ENCODE measurements at places on chromosomes 4 and X. TPM values are rescaled to one million over a fixed set of nuclear protein-coding genes. Genes with fewer than 3 reads are reported as not detected.

The FAAH2 gene
- 0.54 TPM for total RNA-seq

The S100G gene
- not detected for total RNA-seq

The NPY2R gene
- 0.02 TPM for total RNA-seq

The BEX5 gene
- total RNA-seq: not detected

The TLR3 gene
- 0.44 TPM for total RNA-seq

The AMBN gene
- total RNA-seq: not detected

The IDH3G gene
- 65.9 TPM for total RNA-seq

The FRG2 gene
- not detected for total RNA-seq

The MAGEA2B gene
- not detected for total RNA-seq

The PABPC1L2A gene
- total RNA-seq: not detected

The DAPP1 gene
- not detected for total RNA-seq

The TXK gene
- 0.16 TPM for total RNA-seq

The DGAT2L6 gene
- total RNA-seq: not detected

The GABRB1 gene
- not detected for total RNA-seq

The USP26 gene
- not detected for total RNA-seq

The RADX gene
- 0.06 TPM for total RNA-seq

The SAT1 gene
- total RNA-seq: 395 TPM

The ARMCX4 gene
- total RNA-seq: 0.71 TPM

The FGFR3 gene
- total RNA-seq: 2.7 TPM

The RBMX gene
- 204 TPM for total RNA-seq

The GAGE1 gene
- not detected for total RNA-seq

The PLXNA3 gene
- 14.6 TPM for total RNA-seq

All from A549 treated with AZD2906 at 1 μM for 4 hours (cell line).